ENCODE measurements at places on chromosomes 1 and 21.

DNA sequence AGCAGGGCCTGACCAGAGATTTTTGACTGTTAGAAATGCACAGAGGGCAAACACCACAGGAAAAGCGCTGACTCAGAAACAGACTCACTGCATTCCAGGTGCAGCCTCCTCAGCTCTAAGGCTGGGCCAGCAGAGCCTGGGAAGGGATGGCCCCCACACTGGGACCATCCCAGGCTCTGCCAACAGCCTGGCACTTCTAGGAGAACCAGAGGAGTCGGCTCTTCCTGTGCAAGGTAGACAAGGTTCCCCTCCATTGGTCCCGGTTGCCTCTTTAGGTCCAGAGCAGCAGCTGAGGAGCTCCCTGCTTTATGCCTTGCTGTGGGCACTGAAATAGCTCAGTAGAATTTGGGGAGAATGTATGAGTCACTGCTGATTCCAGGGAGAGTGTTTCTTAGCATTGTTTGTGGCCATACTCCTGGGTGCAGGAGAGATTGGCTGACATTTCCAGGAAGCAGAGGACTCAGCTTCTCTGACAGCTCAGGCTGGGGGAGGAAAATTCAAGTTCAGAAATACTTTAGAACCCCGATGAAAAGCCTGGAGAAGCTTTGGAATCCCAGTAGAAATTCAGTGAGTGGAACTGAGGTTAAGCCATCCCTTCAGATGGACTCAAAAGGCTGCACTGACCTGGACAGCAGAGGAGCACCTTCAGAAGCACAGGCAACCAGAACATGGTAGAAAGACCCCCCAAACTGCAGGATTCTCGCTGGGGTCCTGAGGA lies 19.7 kb downstream of the PRAMEF1 start:
- DNase-seq, result no peak

- DNase-seq, result no peak
These were observed 257.5 kb upstream of the PRMT6 start for GRCh38 chr1:106798991-106799390.

GRCh38 chr1:40774266-40774998 lies 9.2 kb upstream of the KCNQ4 start:
- DNase-seq, result no peak

GRCh38 chr1:228150461-228151179 lies 890 bp downstream of the GJC2 start:
- DNase-seq, result no peak

GRCh38 chr1:43296207-43296606 lies 4.6 kb upstream of the TIE1 start:
- DNase-seq, result no peak

- DNase-seq, result no peak
These were observed 79.3 kb upstream of the VAV3 start for GRCh38 chr1:108044318-108044717.

DNA sequence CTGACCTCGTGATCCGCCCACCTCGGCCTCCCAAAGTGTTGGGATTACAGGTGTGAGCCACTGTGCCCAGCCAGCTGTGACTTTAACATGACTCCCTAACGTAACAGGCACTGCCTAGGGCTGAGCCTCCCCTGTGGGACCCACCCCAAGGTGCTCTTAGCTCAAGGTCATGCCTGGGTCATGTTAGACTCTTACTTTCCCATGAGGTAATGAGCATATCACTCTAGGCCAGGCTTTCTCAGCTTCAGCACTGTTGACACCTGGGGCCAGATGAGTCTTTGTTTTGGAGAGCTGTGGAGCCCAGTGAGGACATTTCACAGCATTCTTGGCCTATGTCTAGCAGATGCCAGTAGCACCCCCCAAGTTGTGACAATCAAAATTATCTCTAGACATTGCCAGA lies 4.5 kb downstream of the NECAP2 start:
- DNase-seq, result no peak

DNA sequence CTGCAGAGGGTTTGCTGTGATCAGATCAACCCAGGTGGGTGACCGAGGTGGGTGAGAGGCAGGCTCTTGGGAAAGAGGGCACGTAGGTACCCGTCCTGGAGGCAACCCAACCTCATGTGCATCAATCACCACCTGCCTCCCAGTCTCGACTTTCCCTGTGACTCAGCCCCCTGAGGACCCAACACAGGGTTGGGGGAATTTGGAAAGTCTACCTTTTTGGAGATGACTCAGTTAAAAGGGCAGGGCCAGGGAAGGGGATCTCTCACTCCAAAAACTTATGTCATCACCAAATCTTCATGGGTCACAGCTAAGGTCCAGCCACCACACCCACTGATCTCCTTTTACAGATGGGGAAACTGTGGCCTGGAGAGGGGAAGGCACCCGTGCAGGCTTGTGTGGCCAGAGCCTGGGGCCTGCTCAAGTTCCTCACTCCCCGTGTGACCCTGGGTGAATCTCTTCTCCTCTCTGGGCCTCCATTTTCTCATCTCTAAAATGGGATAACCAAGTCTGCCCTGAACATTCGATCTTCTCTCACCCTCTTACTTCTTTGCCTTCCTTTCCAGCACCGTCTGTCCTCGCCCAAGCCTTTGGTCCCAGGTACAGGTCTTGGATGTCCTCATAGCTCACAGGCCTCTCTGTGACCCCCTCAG lies 34.6 kb upstream of the WNT4 start:
- DNase-seq, result no peak

DNA sequence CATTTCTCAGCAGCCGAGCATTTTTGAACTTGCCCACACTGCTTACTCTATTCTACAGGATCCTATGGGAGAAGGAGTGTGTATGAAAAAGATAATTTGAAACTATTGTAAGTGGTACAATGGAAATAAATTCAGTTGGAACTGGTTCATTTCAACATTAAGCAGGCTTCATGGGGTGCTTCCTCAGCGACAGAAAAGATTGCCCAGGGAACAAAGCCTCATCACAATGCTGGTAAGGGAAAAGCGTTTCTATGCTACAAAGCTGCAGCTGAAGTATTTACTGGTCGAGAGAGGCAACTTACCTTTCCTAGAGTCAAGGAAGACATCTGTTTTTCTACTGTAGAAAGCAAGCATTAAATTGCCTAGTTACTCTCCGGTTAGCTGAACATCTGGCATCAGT lies 568.2 kb upstream of the ZP4 start:
- no peak for DNase-seq

DNA sequence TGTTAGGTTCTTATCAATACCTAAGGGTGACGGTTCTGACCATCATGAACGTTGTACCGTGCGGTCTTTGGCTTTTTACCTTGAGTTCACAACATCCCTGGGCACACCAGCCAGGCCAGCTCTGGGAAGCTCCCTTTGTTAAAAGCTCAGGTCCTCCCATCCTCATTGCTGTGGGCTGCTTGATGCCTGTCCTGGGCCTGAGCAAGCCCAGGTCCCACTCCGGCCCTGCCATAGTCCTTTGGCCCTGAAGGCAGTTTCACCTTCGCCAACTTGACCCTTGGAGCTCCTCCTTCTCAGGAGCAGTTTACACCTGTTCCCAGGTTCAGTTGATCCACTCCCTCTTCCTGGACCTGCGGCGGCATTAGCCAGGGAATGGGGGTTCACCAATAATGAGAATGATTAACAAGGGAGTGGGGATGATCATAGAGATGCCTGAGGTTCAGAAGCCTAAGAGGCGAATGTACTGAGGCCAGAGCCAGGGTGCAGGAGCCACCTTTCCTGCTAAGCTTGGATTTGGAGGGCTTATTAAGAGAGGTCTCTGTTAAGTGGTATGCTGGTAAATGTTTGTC lies 40.2 kb downstream of the DHCR24 start:
- no peak for DNase-seq

DNA sequence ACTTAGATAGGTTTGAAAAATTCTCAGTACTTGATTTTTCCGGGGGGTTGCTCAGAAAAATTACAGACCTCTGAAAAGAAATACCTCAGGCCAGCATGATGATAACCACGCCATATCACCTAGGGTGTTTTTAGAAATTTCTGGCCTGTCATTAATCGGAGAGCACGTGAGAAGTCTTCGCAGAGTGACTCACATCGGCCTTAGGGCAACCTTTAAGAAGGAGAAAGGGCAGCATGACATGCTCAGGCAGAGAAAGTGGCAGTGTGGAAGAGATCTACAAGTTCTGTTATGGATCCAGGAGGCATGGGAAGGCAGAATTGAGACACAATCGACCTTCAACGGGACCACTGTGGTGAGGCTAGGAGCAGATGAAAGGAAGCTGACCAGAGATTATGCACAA lies 506.3 kb downstream of the LMO4 start:
- no peak for DNase-seq

GRCh38 chr1:89887270-89887669 lies 66.4 kb downstream of the LRRC8D start:
- no peak for DNase-seq

DNA sequence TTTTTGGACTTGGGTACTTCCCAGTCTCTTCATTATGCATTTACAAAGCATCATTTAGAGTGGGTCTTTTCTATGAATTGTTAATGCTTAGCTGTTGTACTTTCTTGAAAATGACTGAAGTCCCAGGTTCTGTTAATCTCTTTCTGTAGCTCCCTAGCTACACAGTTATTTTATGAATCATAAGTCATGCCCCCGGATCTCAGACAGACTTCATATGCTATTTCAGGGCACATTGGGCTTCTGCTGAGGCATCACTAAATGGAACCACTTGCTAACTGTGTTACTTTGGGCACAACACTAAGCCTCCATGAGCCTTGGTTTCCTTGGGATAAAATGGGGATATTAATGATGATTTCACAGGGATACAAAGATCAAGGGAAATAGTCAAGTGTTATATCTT lies 55.5 kb upstream of the RBM15 start:
- DNase-seq, result no peak

GRCh38 chr1:8404460-8405370 lies 86.8 kb downstream of the SLC45A1 start:
- DNase-seq, result no peak

- DNase-seq, result no peak
These were observed 60.6 kb upstream of the AKT3 start for GRCh38 chr1:243910607-243911006.

DNA sequence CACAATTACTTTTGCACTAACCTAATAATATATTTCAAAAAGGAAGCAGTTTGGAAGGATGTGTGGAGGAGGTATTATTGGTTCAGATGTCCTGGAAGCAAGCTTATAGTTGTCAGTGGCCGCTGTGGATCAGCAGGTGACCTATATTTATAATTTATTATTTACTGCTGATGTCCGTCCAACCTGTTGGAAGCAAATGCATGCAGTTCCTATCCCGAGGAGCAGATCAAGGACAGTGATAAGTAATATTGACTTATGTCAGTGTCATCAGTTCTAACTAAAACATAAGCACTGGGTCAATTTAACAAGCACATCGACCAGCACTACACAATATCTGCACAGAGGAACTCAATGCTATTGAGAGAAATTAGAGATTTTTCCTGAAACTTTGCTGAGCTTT lies 270.1 kb downstream of the BRINP2 start:
- DNase-seq, result no peak

GRCh38 chr1:30738715-30739559 lies 15.6 kb upstream of the MATN1 start:
- no peak for DNase-seq

DNA sequence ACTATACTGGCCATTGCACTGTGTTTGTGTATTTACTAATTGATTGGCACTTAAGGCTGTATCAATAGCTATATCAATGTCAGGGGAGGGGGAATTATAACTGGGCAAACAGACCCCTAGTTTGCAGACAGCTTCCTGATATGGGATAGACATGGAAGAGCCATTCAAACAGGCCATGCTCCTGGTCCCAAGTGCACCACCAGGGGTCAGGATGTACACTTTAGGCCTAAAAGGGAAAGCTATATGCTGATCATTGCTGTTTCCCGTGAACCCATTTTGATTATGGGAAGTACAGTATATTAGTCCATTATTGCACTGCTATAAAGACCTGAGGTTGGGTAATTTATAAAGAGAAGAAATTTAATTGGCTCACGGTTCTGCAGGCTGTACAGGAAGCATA lies 124.9 kb upstream of the BACE2 start:
- no peak for DNase-seq

DNA sequence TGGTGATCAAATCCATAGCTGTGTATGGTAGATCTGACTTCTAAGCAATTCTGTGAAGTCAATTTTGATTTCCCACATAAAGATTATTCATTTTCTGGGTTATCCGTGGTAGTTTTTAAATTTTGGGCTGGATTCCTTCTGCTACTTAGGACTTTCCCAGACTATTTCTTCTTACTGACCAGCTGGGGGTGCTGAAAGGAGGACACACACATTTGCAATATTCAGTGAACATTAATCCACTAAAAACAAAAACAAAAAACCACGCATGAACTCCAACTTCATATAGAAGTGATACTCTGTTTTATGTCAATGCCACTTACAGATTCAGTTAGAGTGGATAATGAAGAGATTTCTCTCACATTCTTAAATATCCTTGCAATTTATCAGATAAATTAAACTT lies 105.4 kb downstream of the KCTD3 start:
- DNase-seq, result no peak

GRCh38 chr1:14049965-14050364 lies 350.0 kb downstream of the PRDM2 start:
- no peak for DNase-seq

- no peak for DNase-seq
These were observed 2.5 kb upstream of the LHX8 start for GRCh38 chr1:75131565-75132241.

GRCh38 chr1:204872262-204872881 lies 1.7 kb downstream of the NFASC start:
- no peak for DNase-seq

Data from GM18507 (cell line).